Panc1 (cell line): ENCODE measurements at places on chromosomes 7 and 10. TPM values are rescaled to one million over a fixed set of nuclear protein-coding genes. Genes with fewer than 3 reads are reported as not detected.

GRCh38 chr10:117255835-117256460 is 15.0 kb downstream of the SLC18A2 start:
- H3K36me3 ChIP-seq = no peaks in the 10 kb centered on the region
- no peak overlapping the region for H3K4me3 ChIP-seq
- H3K27me3 ChIP-seq = peaks cover 31% of the 10 kb centered on the region
- no peak for DNase-seq

GRCh38 chr7:93156884-93157283 is 8.7 kb upstream of the SAMD9L start:
- H3K27ac ChIP-seq = no peak overlapping the region
- no peak overlapping the region for H3K4me3 ChIP-seq
- H3K36me3 ChIP-seq = no peaks in the 10 kb centered on the region
- DNase-seq = no peak
- H3K27me3 ChIP-seq = no peaks in the 10 kb centered on the region
- no peaks in the 10 kb centered on the region for H3K4me1 ChIP-seq

- H3K4me1 ChIP-seq = no peaks in the 10 kb centered on the region
- H3K4me3 ChIP-seq = no peak overlapping the region
- no peak for DNase-seq
- H3K36me3 ChIP-seq = no peaks in the 10 kb centered on the region; the same call in 1 of the 2 replicates
Observed at GRCh38 chr10:11754620-11755019, 12.4 kb downstream of the ECHDC3 start.

DNA sequence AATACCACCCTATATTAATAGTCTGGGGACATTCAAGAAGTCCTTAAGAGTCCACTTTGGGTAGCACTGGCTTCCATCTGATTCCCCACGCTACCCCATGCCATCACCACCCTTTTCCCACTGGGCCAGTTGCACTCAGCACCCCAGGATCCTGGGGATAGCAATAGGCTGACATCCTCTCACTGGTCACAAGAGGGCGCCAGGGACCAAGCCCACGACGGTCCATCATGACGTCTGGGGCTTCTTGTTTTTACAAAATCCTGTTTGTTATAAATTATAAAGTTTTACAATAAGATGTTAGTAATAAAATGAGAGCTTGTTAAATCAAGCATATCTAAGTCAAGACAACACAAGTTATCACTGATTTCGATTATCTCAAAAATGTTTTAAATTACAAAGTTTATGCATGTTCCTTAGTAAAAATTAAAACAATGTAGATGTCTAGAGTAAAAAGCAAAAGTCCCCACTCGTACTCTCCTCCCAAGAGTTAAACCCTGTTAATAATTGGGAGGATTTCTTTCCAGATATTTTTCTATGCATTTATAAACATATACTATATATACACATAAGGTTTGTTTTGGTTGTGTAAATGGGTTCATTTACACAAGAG is 15.4 kb downstream of the GPNMB start:
- peak; percentile 36 for DNase-seq
- no peaks in the 10 kb centered on the region for H3K36me3 ChIP-seq
- no peaks in the 10 kb centered on the region for H3K4me1 ChIP-seq
- H3K27ac ChIP-seq = no peak overlapping the region
- no peak overlapping the region for H3K4me3 ChIP-seq
- H3K27me3 ChIP-seq = no peaks in the 10 kb centered on the region

GRCh38 chr7:2667843-2668242 is 20.2 kb upstream of the AMZ1 start:
- no peak overlapping the region for H3K4me3 ChIP-seq
- H3K4me1 ChIP-seq = peaks cover 18% of the 10 kb centered on the region
- no peak overlapping the region for H3K27ac ChIP-seq
- H3K27me3 ChIP-seq = no peaks in the 10 kb centered on the region
- DNase-seq = no peak
- H3K36me3 ChIP-seq = no peaks in the 10 kb centered on the region; the same call in 1 of the 2 replicates

DNA sequence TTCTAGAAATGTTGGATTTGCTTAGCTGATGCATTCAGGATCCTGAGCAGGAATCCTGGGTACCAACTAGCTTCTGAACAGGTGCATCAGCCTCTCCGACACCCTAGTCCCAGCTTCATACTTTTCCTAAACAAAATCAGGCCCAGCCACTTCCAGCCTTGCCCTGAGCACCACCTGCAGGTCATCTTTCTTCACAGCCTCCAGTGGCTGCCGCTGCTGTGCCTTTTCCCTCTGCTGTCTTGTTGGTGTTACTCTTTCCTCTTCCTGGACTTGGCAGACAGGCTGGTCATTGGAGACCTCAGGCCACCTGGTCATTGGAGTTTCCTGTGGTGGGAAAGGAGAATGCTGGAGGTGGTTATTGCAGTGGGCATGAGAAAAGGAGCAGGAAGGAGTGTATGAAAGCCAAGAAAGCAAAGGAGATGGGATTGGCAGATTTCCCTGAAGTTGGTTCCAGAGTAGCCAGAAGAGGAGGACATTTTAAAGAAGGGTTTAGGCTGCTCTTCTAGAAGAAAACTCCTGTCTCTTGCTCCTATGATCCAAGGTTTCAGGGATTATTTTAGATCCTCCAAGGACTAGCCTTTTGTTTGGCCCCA is 48.2 kb upstream of the NFKB2 start:
- H3K36me3 ChIP-seq = no peaks in the 10 kb centered on the region
- DNase-seq = no peak
- H3K27ac ChIP-seq = no peak overlapping the region

GRCh38 chr7:104572554-104572953 is 244.2 kb downstream of the LHFPL3 start:
- H3K4me3 ChIP-seq = no peak overlapping the region
- H3K36me3 ChIP-seq = no peaks in the 10 kb centered on the region
- no peak for DNase-seq

GRCh38 chr10:77392236-77392721 is 245.3 kb downstream of the KCNMA1 start:
- H3K4me3 ChIP-seq = no peak overlapping the region; the same call in 1 of the 2 replicates
- H3K27me3 ChIP-seq = no peaks in the 10 kb centered on the region
- peak overlapping the region; percentile 80 for H3K27ac ChIP-seq
- peaks cover 64% of the 10 kb centered on the region for H3K4me1 ChIP-seq
- H3K36me3 ChIP-seq = no peaks in the 10 kb centered on the region

Gene ACSM6
- total RNA-seq = not detected

- no peaks in the 10 kb centered on the region for H3K4me1 ChIP-seq
- H3K36me3 ChIP-seq = no peaks in the 10 kb centered on the region
- no peaks in the 10 kb centered on the region for H3K27me3 ChIP-seq
- no peak for DNase-seq
- H3K4me3 ChIP-seq = peak overlapping the region; percentile 74
Observed at GRCh38 chr7:102287981-102288278, 1.3 kb downstream of the SH2B2 start.

Gene GIMAP7
- total RNA-seq = 0.33 TPM

Gene NME8
- not detected for total RNA-seq

GRCh38 chr10:13920465-13920864 is 333.7 kb downstream of the PRPF18 start:
- no peaks in the 10 kb centered on the region for H3K27me3 ChIP-seq
- no peaks in the 10 kb centered on the region for H3K36me3 ChIP-seq
- no peak for DNase-seq
- no peaks in the 10 kb centered on the region for H3K4me1 ChIP-seq
- no peak overlapping the region for H3K27ac ChIP-seq
- H3K4me3 ChIP-seq = no peak overlapping the region

GRCh38 chr10:73017955-73018480 is 63.4 kb upstream of the PLA2G12B start:
- H3K27me3 ChIP-seq = no peaks in the 10 kb centered on the region
- H3K4me1 ChIP-seq = no peaks in the 10 kb centered on the region
- H3K36me3 ChIP-seq = peaks cover 10% of the 10 kb centered on the region

Gene MMP21
- not detected for total RNA-seq

GRCh38 chr10:100740476-100741377 is 4.7 kb upstream of the PAX2 start:
- peak overlapping the region; percentile 77 for H3K4me3 ChIP-seq
- no peak for DNase-seq
- H3K4me1 ChIP-seq = peaks cover 42% of the 10 kb centered on the region
- peak overlapping the region; percentile 99 for H3K27ac ChIP-seq
- H3K36me3 ChIP-seq = no peaks in the 10 kb centered on the region
- H3K27me3 ChIP-seq = no peaks in the 10 kb centered on the region

Gene CFAP58
- 2.0 TPM for total RNA-seq

Gene ADO
- 24.9 TPM for total RNA-seq

GRCh38 chr7:150451833-150452461 is 1.5 kb downstream of the GIMAP8 start:
- H3K27ac ChIP-seq = no peak overlapping the region
- no peak for DNase-seq
- no peaks in the 10 kb centered on the region for H3K4me1 ChIP-seq
- H3K27me3 ChIP-seq = peaks cover 6% of the 10 kb centered on the region
- no peak overlapping the region for H3K4me3 ChIP-seq
- H3K36me3 ChIP-seq = no peaks in the 10 kb centered on the region

Gene CFAP46
- 1.6 TPM for total RNA-seq

GRCh38 chr10:87668324-87669074 is 8.8 kb downstream of the PAPSS2 start:
- DNase-seq = no peak
- H3K27ac ChIP-seq = no peak overlapping the region
- H3K4me1 ChIP-seq = no peaks in the 10 kb centered on the region
- no peaks in the 10 kb centered on the region for H3K27me3 ChIP-seq
- H3K4me3 ChIP-seq = no peak overlapping the region

DNA sequence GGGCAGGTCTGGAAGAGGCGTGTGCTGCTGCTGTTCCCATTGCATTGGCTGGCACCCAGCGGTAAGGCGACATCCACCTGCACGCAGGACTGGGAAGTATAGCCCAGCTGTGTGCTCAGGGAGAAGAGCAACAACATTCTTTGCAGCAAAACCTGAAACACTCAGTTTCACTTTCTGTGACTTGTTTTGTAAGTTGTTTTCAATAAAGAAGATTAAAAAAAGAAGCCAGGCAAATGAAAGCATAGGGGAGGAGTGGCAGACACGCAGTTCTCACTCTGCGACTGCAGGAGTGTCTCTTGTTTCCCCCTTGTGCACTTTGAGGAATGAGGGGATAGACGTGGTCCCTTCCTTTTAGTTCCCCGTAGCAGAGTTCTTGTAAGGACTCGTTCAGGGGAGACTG is 5.8 kb downstream of the FBH1 start:
- H3K4me3 ChIP-seq = no peak overlapping the region
- no peaks in the 10 kb centered on the region; the same call in 1 of the 2 replicates for H3K36me3 ChIP-seq
- H3K4me1 ChIP-seq = 0 out of 2 replicates have a peak, but pooled peaks cover 3% of the 10 kb centered on the region
- no peaks in the 10 kb centered on the region for H3K27me3 ChIP-seq
- DNase-seq = no peak
- H3K27ac ChIP-seq = no peak overlapping the region

Gene ZNF425
- total RNA-seq = 3.0 TPM

- H3K27ac ChIP-seq = no peak overlapping the region
- no peaks in the 10 kb centered on the region for H3K36me3 ChIP-seq
- H3K4me1 ChIP-seq = peaks cover 9% of the 10 kb centered on the region; the same call in 1 of the 2 replicates
- H3K27me3 ChIP-seq = peaks cover 38% of the 10 kb centered on the region
Observed at GRCh38 chr10:117541909-117542705, 439 bp upstream of the EMX2 start.

DNA sequence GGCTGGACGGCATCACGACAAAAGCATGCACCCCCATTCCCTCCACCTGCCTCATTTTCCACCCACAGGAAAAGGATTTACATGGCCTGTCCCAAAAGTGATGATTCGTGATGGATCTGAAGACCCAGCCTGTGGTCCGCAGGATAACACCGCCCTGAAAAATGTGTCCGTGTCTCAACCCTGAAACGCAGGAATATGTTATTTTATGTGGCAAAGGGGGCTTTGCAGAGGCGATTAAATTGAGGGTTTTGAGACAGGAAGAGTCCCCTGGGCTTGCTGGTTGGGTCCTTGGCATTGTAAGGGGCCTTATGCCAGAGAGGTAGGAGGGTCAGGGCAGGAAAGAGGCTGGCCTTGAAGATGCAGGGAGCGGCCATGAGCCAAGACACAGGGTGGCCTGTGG is 80.2 kb upstream of the PPP2R2D start:
- peaks cover 14% of the 10 kb centered on the region for H3K4me1 ChIP-seq
- no peak overlapping the region for H3K27ac ChIP-seq
- H3K36me3 ChIP-seq = no peaks in the 10 kb centered on the region
- H3K4me3 ChIP-seq = no peak overlapping the region
- peaks cover 9% of the 10 kb centered on the region for H3K27me3 ChIP-seq

GRCh38 chr10:24350070-24350921 is 141.4 kb downstream of the KIAA1217 start:
- no peaks in the 10 kb centered on the region for H3K4me1 ChIP-seq
- no peak for DNase-seq
- no peak overlapping the region for H3K27ac ChIP-seq
- no peaks in the 10 kb centered on the region for H3K27me3 ChIP-seq

Gene SOSTDC1
- total RNA-seq = not detected

Gene PKD1L1
- total RNA-seq = 2.2 TPM
